ENCODE measurements at places on chromosomes 3 and 15. TPM values are rescaled to one million over a fixed set of nuclear protein-coding genes. Genes with fewer than 3 reads are reported as not detected.

The IL20RB gene
- 0.51 TPM for total RNA-seq

The CPEB1 gene
- 62.3 TPM for total RNA-seq

DNA sequence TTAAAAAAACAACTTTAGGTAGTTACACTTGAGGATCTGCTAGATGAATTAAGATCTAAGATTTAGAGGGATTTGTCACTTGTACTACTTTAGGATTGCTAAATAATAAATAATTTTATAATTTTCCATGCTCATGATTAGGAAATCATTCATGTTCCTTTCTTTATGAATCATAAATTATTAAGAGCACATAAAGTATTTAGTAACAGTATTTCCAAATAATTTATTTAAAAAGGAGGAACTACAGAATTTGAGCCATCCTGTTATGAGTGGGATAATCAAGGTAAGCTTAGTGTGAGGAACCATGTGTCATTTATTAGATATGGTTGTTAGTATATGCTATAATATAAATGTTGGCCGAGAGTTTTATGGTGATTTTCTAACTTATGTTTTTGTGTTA lies 37.5 kb upstream of the C3orf38 start:
- no peak for DNase-seq

GRCh38 chr15:94327356-94327936 lies 96.1 kb downstream of the MCTP2 start:
- peak; percentile 62 for DNase-seq

DNA sequence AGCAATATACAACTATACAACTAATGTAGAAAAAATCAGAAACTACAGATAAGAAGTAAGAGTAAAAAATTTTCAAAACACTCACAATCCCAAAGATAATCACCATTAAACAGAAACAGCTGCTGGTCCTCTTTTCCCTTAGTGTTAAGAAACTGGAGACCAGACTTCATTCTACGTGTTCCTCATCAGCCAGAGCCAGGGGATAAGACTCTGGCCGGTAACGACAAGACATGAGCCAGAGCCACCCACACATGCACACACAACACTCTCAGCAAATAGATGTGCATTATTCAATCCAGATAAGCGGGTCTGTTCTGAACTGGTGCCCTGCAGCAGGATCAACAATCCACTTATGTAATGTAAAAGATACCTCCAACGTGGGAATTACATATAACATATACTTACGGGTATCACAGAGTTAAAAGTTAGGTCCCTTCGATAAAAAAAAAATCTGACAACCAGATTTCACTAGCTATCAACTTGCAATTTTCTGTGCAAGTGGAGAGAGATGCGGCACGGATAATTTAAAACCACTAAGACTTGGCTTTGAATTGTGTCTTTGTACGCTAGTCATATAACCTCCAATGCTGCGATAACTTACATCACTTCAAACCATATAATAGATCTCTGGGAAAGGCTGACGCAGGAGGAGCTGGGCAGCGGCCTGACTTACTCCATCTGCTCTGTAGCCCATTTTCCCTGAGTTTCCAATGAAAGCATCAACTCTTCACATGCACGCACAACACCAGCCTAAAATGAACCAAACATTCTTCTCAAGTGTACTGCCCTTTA lies 17.8 kb downstream of the PRICKLE2 start:
- peak; percentile 76 for DNase-seq
